ENCODE measurements at places on chromosomes 6 and 20. TPM values are rescaled to one million over a fixed set of nuclear protein-coding genes. Genes with fewer than 3 reads are reported as not detected.

Gene MRS2
- 28.6 TPM for total RNA-seq

Gene SULF2
- 72.6 TPM for total RNA-seq

Gene UTRN
- total RNA-seq: 295 TPM

Gene TRIM31
- not detected for total RNA-seq

Gene SCRT2
- total RNA-seq: not detected

Gene C20orf141
- not detected for total RNA-seq

Gene BPIFB2
- not detected for total RNA-seq

Gene COL10A1
- 0.82 TPM for total RNA-seq

Gene HMGA1
- 50.6 TPM for total RNA-seq

Gene RUNX2
- 3.3 TPM for total RNA-seq

Gene SMLR1
- total RNA-seq: 0.29 TPM

Gene THBD
- 13.7 TPM for total RNA-seq

Gene PACRG
- total RNA-seq: 13.3 TPM

Gene SMIM26
- total RNA-seq: 155 TPM

Gene TAAR5
- total RNA-seq: not detected

Gene SIGLEC1
- total RNA-seq: 4.4 TPM

Gene TMEM217
- total RNA-seq: 1.4 TPM

Gene EPB41L1
- total RNA-seq: 91.2 TPM

Gene BCAS4
- 4.8 TPM for total RNA-seq

Gene NOX3
- 2.1 TPM for total RNA-seq

Gene KIF25
- total RNA-seq: 0.18 TPM

Gene TMEM14C
- total RNA-seq: 78.5 TPM

Gene TMEM242
- total RNA-seq: 10.3 TPM

Gene CDSN
- total RNA-seq: not detected

Gene SIRPB2
- 5.5 TPM for total RNA-seq

Gene PAX1
- total RNA-seq: 0.23 TPM

Gene MAP7
- total RNA-seq: 15.8 TPM

Gene MDFI
- total RNA-seq: 45.7 TPM

Gene PRPH2
- 3.9 TPM for total RNA-seq

Gene MTRF1L
- total RNA-seq: 14.4 TPM

Gene TSBP1
- not detected for total RNA-seq

Gene DDAH2
- total RNA-seq: 121 TPM

Gene RBPJL
- total RNA-seq: not detected

Gene SCP2D1
- total RNA-seq: not detected

Gene LY6G6C
- not detected for total RNA-seq

Gene MLIP
- 5.0 TPM for total RNA-seq

Gene KIF6
- 2.2 TPM for total RNA-seq

Data from metanephros (tissue), 2 donors.